Occipital lobe (tissue), 3 donors: ENCODE measurements at places on chromosomes 2 and 18. TPM values are rescaled to one million over a fixed set of nuclear protein-coding genes. Genes with fewer than 3 reads are reported as not detected.

The SERPINB11 gene
- total RNA-seq, result not detected

The ZNF514 gene
- total RNA-seq, result 35.9 TPM

The ABCG8 gene
- total RNA-seq, result 0.31 TPM

The VWC2L gene
- total RNA-seq, result 20.9 TPM

The STEAP3 gene
- not detected for total RNA-seq
